ENCODE measurements at places on chromosomes 16 and 17. TPM values are rescaled to one million over a fixed set of nuclear protein-coding genes. Genes with fewer than 3 reads are reported as not detected.

GRCh38 chr16:82793528-82794245 lies 166.9 kb downstream of the CDH13 start:
- DNase-seq, result no peak
- no peaks in the 10 kb centered on the region for H3K27me3 ChIP-seq
- H3K27ac ChIP-seq, result no peak overlapping the region
- H3K4me1 ChIP-seq, result no peaks in the 10 kb centered on the region
- no peaks in the 10 kb centered on the region for H3K36me3 ChIP-seq

GRCh38 chr17:22692806-22693171 lies 1000.5 kb downstream of the KCNJ18 start:
- no peaks in the 10 kb centered on the region for H3K27me3 ChIP-seq
- H3K4me3 ChIP-seq, result no peak overlapping the region
- DNase-seq, result no peak
- peaks cover 3% of the 10 kb centered on the region for H3K36me3 ChIP-seq

GRCh38 chr16:48117217-48118105 lies 38.3 kb downstream of the ABCC12 start:
- peaks cover 2% of the 10 kb centered on the region for H3K4me1 ChIP-seq
- H3K36me3 ChIP-seq, result no peaks in the 10 kb centered on the region
- H3K27ac ChIP-seq, result no peak overlapping the region
- H3K4me3 ChIP-seq, result no peak overlapping the region
- peaks cover 5% of the 10 kb centered on the region for H3K27me3 ChIP-seq

- peaks cover 4% of the 10 kb centered on the region for H3K27me3 ChIP-seq
- H3K4me3 ChIP-seq, result no peak overlapping the region
- no peak for DNase-seq
- H3K4me1 ChIP-seq, result peaks cover 37% of the 10 kb centered on the region
- peaks cover 7% of the 10 kb centered on the region for H3K36me3 ChIP-seq
- no peak overlapping the region for H3K27ac ChIP-seq
These were observed 2.4 kb upstream of the ACSF2 start for GRCh38 chr17:50423553-50424159.

GRCh38 chr16:74199066-74199841 lies 97.4 kb upstream of the PSMD7 start:
- H3K4me1 ChIP-seq, result no peaks in the 10 kb centered on the region
- no peaks in the 10 kb centered on the region for H3K36me3 ChIP-seq
- no peak for DNase-seq

DNA sequence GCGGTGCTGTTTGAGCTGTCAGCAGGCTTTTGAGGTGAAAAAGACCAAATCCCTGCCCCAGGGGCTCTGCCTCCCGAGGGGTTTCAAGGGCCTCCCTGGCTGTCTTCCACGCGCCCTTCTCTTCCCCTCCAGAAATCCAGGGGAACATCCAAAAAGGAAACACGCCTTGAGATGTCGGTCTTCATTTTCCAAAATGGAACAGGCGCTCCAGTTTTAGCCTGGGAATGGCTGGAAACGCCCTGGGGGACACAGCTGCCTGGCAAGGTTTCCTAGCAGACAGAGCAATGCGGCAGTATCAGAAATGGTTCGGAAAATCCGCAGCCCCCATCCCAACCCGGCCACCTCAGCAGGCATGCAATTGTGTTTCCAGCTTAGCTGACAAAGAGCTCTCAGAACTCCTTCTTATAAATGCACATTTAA lies 16.6 kb upstream of the LITAF start:
- peaks cover 6% of the 10 kb centered on the region for H3K27me3 ChIP-seq
- no peaks in the 10 kb centered on the region for H3K4me1 ChIP-seq
- no peak for DNase-seq
- no peaks in the 10 kb centered on the region for H3K36me3 ChIP-seq
- H3K4me3 ChIP-seq, result no peak overlapping the region

DNA sequence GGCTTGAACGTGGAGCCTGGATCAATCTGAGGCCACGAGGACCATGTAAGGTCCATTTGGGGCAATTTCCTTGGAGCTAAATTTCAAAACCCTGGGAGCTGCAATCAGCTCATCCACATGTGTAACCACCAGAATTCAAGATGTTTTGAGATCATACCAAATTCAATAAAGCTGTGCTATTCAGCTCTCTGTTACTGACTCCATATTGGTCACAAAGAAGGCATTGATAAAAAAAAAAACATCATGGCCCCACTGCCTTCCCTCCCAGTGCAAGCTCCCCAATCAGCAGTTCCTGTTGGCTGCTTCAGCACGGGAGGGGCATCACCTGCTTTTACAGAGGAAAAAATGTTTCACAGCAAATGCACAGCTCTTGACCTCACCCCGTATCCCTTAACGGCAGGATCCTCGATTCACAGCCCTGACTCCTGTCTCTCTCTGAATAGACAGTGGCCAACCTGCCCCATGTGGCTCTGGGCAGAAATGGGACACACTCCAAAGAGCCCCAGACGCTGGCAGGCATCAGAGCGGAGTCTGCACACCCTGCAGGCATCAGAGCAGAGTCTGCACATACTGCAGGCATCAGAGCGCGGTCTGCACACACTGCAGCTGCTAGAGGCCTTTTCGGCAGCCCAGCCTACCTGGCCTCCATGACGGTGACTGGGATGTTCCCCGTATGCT lies 37.1 kb downstream of the FANCA start:
- no peaks in the 10 kb centered on the region for H3K27me3 ChIP-seq
- peaks cover 40% of the 10 kb centered on the region for H3K36me3 ChIP-seq
- H3K4me3 ChIP-seq, result no peak overlapping the region
- H3K4me1 ChIP-seq, result peaks cover 2% of the 10 kb centered on the region

DNA sequence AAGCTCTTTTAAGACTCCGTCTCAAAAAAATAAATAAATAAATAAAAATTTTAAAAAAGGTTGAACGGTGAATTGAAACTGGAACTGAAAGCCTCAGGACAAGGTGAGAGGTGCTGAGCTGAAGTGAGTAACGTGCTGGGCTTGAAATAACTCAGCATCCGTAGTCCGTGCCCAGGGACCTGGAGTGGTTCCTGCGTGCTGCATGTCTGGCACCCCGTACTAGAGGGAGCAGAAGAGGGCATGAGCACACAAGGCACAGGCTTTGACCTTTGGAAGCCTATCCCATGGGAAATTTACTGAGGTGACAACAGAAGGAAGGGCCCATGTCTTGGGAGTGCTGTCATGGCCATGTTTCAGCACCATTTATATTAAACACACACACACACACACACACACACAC lies 4.5 kb upstream of the MEIOB start:
- H3K27me3 ChIP-seq, result peaks cover 36% of the 10 kb centered on the region
- DNase-seq, result peak; percentile 74
- no peak overlapping the region for H3K27ac ChIP-seq
- H3K36me3 ChIP-seq, result no peaks in the 10 kb centered on the region

GRCh38 chr16:72807245-72807644 lies 240.7 kb downstream of the ZFHX3 start:
- no peak for DNase-seq
- H3K36me3 ChIP-seq, result no peaks in the 10 kb centered on the region
- H3K27me3 ChIP-seq, result no peaks in the 10 kb centered on the region
- no peak overlapping the region for H3K4me3 ChIP-seq
- no peaks in the 10 kb centered on the region for H3K4me1 ChIP-seq
- H3K27ac ChIP-seq, result no peak overlapping the region

- peaks cover 20% of the 10 kb centered on the region for H3K27me3 ChIP-seq
- H3K36me3 ChIP-seq, result peaks cover 9% of the 10 kb centered on the region
- peak overlapping the region; percentile 8 for H3K27ac ChIP-seq
- DNase-seq, result no peak
- H3K4me3 ChIP-seq, result peak overlapping the region; percentile 6
- H3K4me1 ChIP-seq, result peaks cover 36% of the 10 kb centered on the region
These were observed 2.3 kb downstream of the HOXB4 start for GRCh38 chr17:48575673-48576478.

GRCh38 chr17:55354941-55355340 lies 66.7 kb downstream of the MMD start:
- no peak overlapping the region for H3K4me3 ChIP-seq
- H3K36me3 ChIP-seq, result no peaks in the 10 kb centered on the region
- peaks cover 8% of the 10 kb centered on the region for H3K27me3 ChIP-seq
- peaks cover 15% of the 10 kb centered on the region for H3K4me1 ChIP-seq
- no peak overlapping the region for H3K27ac ChIP-seq
- no peak for DNase-seq

- H3K27ac ChIP-seq, result no peak overlapping the region
- peaks cover 2% of the 10 kb centered on the region for H3K36me3 ChIP-seq
- peak; percentile 35 for DNase-seq
These were observed 19.3 kb downstream of the TSPOAP1 start for GRCh38 chr17:58308985-58309917.

GRCh38 chr17:15267996-15268395 lies 2.9 kb upstream of the PMP22 start:
- no peak for DNase-seq
- peaks cover 14% of the 10 kb centered on the region for H3K4me1 ChIP-seq
- no peak overlapping the region for H3K4me3 ChIP-seq
- H3K27ac ChIP-seq, result no peak overlapping the region
- H3K36me3 ChIP-seq, result no peaks in the 10 kb centered on the region

GRCh38 chr16:27199736-27200135 lies 3.6 kb upstream of the KDM8 start:
- no peaks in the 10 kb centered on the region for H3K27me3 ChIP-seq
- H3K4me3 ChIP-seq, result peak overlapping the region; percentile 35
- DNase-seq, result peak; percentile 69

DNA sequence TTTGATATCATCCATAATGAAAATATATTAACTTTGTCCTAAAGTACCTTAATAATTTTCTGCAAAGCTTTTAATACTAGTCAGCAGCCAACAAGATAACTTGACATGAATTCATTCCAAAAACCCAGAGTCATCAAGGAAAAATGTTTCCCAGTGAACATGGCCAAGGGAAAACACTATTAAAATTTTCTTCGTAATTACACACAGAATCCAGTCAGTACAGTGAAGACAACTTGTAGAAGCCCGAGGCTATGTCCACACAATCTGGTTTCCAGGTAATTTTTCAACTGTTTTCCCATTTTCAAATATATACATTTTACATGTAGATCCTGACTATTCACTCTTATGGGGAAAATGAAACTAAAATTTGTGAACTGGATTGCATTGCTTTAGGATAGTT lies 600.9 kb downstream of the CDH8 start:
- no peak overlapping the region for H3K27ac ChIP-seq
- H3K27me3 ChIP-seq, result no peaks in the 10 kb centered on the region
- no peak for DNase-seq
- H3K4me3 ChIP-seq, result no peak overlapping the region
- no peaks in the 10 kb centered on the region for H3K4me1 ChIP-seq

DNA sequence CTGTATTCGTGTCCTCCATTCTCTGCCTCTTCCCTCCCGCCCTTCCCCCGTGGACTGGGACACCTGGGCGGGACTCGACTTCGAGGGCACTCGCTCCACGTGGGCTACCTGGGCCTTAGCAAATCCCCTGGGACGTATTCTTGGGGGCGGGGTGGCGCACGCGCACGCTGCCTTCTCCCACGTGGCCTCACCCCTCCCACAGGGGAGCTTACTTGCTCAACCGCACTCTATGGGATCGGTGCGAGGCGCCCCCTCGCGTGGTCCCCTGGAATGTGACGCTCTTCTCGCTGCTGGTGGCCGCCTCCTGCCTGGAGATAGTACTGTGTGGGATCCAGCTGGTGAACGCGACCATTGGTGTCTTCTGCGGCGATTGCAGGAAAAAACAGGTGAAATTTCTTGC lies 3.5 kb downstream of the VMO1 start:
- no peak overlapping the region for H3K4me3 ChIP-seq
- H3K27ac ChIP-seq, result no peak overlapping the region
- H3K36me3 ChIP-seq, result no peaks in the 10 kb centered on the region

- H3K27me3 ChIP-seq, result no peaks in the 10 kb centered on the region
- peaks cover 24% of the 10 kb centered on the region for H3K36me3 ChIP-seq
- DNase-seq, result no peak
- peak overlapping the region; percentile 98 for H3K4me3 ChIP-seq
These were observed 17.0 kb downstream of the PRCD start for GRCh38 chr17:76556765-76557367.

DNA sequence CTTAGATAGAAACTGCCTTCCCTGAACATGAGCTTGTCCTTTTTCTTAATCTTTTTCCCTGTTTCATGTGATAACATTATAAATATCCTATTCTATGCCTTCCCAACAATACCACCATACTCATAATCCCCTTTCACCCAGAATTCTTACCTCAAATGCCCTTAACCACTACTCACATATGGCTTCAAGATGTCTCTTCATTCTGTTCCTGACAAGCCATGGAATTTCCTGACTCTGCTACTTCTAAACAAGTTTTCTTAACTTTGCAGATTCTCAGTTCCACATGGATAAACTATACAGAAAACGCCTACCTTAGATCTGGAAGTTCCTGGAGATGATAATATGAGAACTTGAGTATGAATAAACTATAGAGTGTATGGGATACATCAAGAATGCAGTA lies 1217.8 kb downstream of the CDH8 start:
- no peak for DNase-seq
- H3K4me1 ChIP-seq, result no peaks in the 10 kb centered on the region
- no peak overlapping the region for H3K4me3 ChIP-seq
- H3K27me3 ChIP-seq, result no peaks in the 10 kb centered on the region
- H3K27ac ChIP-seq, result no peak overlapping the region

DNA sequence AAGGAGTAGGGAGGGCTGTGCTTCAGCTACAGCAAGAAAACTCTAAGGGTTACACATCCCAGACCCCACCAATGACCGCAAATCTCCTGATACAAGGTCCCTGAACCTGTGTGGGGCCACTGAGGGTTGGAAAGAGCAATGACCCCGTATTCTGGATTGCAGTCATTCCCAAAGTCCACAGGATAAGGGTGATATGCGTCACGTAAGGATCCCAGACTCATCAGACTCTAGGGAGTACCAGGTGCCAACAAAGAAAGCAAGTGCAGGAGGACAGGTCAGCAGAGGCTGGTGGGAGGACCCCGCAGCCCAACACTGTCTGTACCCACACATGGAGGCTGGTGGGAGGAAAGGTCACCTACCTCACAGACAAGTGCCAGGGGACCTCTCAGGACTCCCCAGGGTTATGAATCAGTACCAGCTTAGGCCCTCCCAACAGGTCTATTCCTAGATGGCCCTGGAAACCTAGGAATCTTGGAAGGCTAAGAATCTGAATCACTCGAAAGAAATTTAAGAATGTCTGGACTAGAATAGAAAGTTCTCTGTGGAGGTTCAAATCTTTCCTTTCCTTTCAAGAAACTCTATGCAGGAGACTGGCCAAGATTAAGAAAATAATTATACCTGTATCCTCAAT lies 16.2 kb downstream of the PITPNA start:
- peaks cover 10% of the 10 kb centered on the region for H3K36me3 ChIP-seq
- H3K27ac ChIP-seq, result no peak overlapping the region
- H3K4me1 ChIP-seq, result peaks cover 2% of the 10 kb centered on the region
- no peaks in the 10 kb centered on the region for H3K27me3 ChIP-seq

DNA sequence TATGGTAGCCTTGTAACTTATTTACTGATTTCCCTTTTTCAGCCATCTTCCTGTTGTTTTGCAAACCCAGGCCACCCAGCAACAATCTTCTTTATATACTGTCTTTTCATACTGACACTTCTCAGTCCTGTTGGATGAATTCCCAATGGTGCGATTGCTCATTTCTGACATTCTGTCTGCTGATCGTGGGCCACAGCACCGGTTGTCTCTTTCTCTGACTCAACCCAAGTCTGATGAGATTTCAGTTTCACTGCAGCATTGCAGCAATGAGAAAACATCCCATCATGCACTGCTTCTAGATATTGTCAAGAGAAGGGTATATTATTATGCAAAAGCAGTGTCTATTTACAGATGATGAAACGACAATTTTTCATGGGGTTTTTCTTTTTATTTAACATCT lies 349.2 kb upstream of the HSBP1 start:
- DNase-seq, result no peak
- no peak overlapping the region for H3K4me3 ChIP-seq
- no peaks in the 10 kb centered on the region for H3K4me1 ChIP-seq
- H3K27me3 ChIP-seq, result no peaks in the 10 kb centered on the region
- H3K36me3 ChIP-seq, result no peaks in the 10 kb centered on the region

Gene AGRP
- total RNA-seq, result not detected

Gene CCR7
- total RNA-seq, result 83.9 TPM

Gene CDH13
- not detected for total RNA-seq

Gene FOXC2
- total RNA-seq, result not detected

Gene MFAP4
- not detected for total RNA-seq

Gene STH
- total RNA-seq, result not detected

Gene SPATA32
- total RNA-seq, result 0.23 TPM

Gene PPP1R27
- not detected for total RNA-seq

Gene CD300E
- total RNA-seq, result not detected

Gene FOXN1
- not detected for total RNA-seq
